ENCODE measurements at places on chromosomes 13 and 19. TPM values are rescaled to one million over a fixed set of nuclear protein-coding genes. Genes with fewer than 3 reads are reported as not detected.

The NPAS1 gene
- 0.69 TPM for total RNA-seq

The HSPB6 gene
- 2.8 TPM for total RNA-seq

The GPR18 gene
- total RNA-seq = not detected

The PPM1N gene
- 0.79 TPM for total RNA-seq

The DKKL1 gene
- total RNA-seq = 0.69 TPM

- no peak for DNase-seq
Observed at GRCh38 chr19:43300876-43301765, 31.8 kb upstream of the PSG9 start.

DNA sequence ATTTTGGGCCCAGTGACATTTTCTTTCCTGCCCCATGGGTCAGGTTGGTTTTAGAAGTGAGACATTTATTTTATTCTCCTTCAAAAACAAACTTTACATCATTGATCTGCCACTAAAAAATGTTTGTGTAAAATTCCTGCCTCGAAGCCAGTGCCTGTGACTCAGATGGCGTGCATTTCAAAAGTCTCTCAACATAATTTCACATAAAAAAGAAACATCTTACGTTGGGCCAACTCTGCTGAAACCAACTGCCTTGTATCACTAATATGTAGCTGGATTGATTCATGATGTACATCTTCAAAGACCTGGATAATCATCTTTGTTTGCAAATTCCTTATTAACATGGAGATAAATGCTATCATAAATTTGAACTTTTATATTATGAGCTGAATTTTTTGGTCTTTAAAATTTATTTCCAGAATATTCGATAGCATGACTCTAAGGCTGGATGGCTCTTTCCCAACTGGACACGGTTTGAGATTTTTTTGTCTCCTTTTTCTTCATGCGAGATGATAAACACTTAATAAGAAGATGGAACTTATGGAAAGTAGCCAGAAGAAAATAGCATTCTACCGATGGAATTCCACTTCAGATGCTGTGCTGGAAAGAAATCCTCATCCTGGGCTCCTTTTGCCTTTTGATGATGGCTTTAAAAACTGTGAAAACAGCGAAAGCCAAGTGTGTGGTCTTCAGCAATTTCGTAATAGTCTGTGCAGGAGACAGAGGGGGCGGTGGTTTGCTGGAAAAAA, 420.5 kb downstream of the FGF9 start:
- DNase-seq = no peak

DNA sequence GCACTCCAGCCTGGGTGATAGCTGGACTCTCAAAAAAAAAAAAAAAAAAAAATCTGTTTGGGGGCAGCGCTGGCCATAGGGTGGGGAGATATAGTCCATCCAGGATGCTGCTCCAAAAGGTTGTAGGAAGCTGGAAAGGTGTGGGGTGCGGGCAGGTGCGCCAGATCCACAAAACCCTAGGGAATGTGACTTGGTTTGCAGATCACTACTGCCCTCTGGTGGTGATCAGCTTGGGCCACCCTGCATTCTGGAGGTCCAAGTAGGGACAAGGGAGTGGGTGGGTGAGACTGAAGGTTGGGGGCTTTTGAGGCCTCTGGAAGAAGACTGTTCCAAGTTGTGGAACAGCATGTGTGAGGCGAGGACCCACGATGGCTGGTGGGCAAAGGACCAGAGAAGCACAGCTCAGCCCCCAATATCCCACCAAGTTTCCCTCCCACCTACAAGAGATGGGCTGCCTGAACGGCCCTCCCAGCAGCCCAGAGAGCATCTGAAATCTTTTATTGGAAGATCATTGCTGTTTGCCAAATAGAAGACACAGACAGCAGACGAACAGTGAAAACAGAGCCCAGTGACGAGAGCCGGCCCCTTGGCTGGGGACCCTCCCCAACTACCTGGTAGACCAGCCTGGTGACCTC, 10.4 kb upstream of the TYK2 start:
- DNase-seq = no peak

DNA sequence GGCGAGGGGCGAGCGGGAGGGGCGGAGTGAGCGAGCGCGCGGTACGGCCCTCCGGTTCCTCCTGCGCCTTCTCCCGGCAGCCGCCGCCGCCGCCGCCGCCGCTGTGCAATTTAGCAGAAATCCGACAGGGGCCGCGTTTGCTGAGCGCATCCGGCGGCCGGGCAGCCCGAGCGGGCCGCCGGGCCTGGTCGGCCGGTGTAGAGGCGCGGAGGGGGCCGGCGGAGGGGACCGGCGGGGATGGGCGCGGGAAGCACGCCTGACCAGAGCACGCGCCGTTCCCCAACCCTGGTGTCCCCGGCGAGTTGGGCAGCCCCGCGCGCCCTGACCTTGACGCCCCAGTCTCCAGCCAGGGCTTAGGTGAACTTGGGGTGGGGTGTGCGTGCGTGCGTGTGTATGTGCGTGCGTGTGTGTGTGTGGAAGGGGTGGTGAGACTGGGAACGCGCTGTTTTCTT, 144.5 kb upstream of the ZNF536 start:
- DNase-seq = no peak

GRCh38 chr13:109715902-109716301, 70.5 kb downstream of the IRS2 start:
- DNase-seq = no peak

Measured in spinal cord (tissue), 10 donors.